KBM-7 (cell line): ENCODE measurements at places on chromosomes 3 and 15.

GRCh38 chr15:55823191-55823670, 80.3 kb upstream of the PRTG start:
- peak; percentile 15 for DNase-seq

DNA sequence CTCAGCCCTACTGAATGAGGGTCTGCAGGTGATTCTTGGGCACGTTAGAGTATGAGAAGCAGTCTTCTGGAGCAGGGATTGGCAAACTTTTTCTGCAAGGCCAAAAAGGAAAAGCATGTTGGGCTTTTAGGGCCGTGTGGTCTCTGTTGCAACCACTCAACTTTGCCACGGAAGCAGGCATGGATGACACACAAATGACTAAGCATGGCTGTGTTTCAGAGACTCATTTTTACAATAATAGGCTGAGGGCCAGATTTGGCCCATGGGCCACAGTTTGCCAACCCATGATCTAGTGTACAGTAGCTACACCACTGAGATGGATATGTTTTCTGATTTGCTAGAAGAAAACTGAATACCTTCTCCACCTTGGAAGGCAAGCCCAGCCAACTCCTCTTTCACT, 66.1 kb upstream of the PRICKLE2 start:
- DNase-seq: no peak

- DNase-seq: no peak
Measured at GRCh38 chr3:51691949-51692348, 14.9 kb upstream of the GRM2 start.

DNA sequence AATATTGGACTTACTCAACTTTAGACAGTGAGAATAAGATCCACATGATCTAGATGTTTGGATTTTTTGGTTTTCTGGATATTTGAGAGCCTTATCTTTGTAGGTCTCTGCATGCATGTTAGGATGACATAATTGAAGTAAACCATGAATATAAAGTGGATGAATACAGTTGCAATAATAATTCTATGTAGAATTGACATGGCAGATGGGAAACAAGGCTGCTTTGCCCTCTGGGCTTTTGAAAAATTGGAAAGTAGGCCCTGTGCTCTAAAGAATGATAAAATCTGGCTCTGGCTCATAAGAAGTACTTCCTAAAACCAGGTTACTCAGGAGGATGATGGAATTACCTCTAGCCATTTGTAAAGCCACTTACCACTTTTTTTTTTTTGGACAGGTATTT, 86.9 kb downstream of the ZNF609 start:
- DNase-seq: no peak

GRCh38 chr15:97461226-97461625, 499.3 kb upstream of the ARRDC4 start:
- no peak for DNase-seq

DNA sequence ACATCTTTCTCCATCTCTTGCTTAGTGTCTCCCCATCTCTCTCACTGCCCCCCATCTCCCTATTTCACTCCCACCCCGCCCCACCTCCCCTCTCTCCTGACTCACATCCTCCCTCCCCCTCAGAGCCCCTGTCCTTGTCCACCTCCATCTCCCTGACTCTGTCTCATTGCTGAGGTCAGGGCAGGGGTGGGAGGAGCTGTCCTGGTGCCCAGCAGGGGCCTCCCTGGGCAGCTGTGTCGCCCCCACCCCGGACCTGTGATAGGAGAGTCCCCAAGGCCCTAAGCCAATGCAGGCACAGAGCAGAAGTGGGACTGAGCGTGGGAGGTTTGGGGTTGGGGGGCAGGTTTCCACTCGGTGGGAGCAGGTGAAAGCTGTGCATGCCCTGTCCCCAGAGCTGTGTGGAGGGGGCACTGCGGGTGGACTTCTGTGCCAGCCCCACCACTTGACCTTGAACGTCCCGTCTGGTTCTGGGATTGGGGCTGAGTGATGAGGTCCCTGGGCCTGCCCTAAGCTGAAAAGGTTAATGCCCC, 210.8 kb downstream of the TBC1D2B start:
- DNase-seq: no peak

- no peak for DNase-seq
Measured at GRCh38 chr3:36648241-36649034, 115.9 kb downstream of the DCLK3 start.

- no peak for DNase-seq
Measured at GRCh38 chr15:100101426-100102089, 240.2 kb downstream of the ADAMTS17 start.

DNA sequence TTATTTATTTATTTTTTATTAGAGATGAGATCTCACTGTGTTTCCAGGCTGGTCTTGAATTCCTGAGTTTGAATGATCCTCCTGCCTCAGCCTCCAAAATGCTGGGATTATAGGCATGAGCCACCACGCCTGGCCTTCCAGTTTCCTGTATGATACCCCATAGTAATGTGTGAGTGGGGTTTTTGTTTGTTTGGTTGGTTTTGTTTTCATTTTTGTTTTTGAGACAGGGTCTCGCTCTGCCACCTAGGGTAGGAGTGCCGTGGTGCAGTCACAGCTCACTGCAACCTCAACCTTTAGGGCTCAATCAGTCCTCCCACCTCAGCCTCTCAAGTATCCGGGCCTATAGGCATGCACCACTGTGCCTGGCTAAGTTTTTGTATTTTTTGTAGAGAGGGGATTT, 30.9 kb downstream of the GOLM2 start:
- DNase-seq: no peak

DNA sequence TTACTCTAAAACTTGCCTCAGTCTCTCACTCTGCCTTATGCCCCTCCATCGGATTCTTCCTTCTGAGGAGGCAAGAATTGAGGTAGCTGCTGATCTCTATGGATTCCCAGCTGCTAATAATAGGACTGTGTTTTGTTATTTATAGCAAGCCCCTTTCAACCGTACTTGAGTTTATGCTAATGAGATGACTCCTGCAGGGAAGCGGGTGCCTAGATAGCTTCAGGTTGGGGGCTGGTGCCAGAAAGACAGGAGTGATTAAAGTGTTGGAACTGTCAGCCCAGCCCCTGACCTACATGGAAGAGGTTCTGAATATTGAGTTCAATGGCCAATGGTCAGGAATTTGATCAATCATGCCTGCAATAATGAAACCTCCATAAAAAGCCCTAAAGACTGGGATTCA, 21.8 kb upstream of the LIMD1 start:
- DNase-seq: no peak

GRCh38 chr3:45676325-45677032, 12.7 kb upstream of the SACM1L start:
- peak; percentile 49 for DNase-seq

- no peak for DNase-seq
Measured at GRCh38 chr15:26134152-26134551, 271.0 kb upstream of the ATP10A start.

GRCh38 chr3:10417847-10418246, 87.5 kb downstream of the ATP2B2 start:
- peak; percentile 18 for DNase-seq

GRCh38 chr3:8652324-8652987, 7.9 kb upstream of the SSUH2 start:
- no peak for DNase-seq

GRCh38 chr3:144141074-144141473, 169.5 kb downstream of the DIPK2A start:
- DNase-seq: no peak

GRCh38 chr3:108388136-108389132, 92.1 kb downstream of the HHLA2 start:
- no peak for DNase-seq

GRCh38 chr3:27930052-27930602, 208.0 kb upstream of the EOMES start:
- DNase-seq: no peak

DNA sequence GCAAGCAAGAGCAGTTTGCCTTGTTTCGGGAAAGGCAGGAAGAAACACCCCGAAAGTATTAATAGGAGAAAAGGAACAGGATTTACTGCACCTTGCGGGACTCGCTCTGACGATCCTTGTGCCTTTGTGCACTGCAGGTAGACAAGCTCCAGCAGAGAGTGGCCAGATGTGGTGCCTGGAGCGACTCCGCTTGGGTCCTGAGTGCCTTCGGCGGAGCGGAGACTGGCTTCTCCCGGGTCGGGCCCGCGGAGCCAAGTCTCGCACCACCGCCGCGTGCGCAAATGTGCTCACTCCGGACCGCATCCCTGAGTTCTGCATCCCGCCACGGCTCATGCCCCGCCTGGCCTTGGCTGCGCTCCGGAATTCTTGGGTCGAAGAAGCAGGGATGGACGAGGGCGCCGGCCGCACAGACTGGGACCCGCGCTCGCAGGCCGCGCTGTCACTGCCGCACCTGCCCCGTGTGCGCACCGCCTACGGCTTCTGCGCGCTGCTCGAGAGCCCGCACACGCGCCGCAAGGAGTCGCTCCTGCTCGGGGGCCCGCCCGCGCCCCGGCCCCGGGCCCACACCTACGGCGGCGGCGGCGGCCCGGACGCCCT, 769 bp downstream of the C2CD4A start:
- no peak for DNase-seq

DNA sequence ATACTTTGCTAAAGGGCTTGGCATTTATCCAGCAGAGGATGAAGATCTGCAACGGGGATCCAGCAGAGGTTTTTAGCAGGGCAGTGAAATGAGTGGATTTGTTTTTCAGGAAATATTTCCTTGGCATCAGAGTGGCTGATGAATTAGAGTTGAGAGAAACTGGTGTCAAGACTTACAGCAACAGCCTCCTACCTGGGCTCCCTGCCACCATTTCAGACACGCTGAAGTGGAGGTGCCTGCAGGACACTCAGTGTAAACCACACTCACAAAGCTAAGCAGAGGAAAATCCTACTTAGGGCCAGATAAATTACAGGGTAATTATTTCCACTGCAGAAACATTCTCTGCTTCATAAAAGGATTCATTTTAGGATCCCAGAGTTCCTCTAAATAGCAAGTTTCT, 519.7 kb downstream of the FGF12 start:
- no peak for DNase-seq

DNA sequence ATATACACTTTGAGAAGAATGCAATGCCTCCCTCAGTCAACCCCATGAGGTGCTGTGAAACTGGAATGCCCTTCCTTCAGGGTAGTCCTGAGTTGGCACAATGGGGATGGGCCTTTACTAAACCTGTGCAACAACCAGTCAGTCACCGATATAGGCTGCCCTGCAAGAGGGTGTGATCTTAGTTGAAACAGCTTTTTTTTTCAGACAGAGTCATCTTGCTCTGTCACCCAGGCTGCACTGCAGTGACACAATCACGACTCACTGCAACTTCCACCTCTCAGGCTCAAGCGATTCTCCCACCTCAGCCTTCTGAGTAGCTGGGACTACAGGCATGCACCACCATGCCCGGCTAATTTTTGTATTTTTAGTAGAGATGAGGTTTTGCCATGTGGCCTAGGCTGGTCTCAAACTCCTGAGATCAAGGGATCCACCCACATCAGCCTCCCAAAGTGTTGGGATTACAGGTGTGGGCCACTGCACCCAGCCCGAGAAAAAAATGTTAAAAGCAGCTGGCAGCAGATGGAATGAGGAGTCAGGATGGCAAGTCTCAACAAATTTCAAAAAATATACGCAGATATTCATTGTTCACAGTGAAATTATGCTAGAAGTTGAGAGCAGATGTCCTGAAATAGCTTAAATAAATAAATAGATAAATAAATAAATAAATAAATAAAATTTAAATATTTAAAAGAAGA, 31.8 kb downstream of the MYO5A start:
- DNase-seq: no peak

- DNase-seq: no peak
Measured at GRCh38 chr15:44101944-44102343, 93.1 kb downstream of the FRMD5 start.

- DNase-seq: no peak
Measured at GRCh38 chr3:80000022-80000421, 232.2 kb upstream of the ROBO1 start.

DNA sequence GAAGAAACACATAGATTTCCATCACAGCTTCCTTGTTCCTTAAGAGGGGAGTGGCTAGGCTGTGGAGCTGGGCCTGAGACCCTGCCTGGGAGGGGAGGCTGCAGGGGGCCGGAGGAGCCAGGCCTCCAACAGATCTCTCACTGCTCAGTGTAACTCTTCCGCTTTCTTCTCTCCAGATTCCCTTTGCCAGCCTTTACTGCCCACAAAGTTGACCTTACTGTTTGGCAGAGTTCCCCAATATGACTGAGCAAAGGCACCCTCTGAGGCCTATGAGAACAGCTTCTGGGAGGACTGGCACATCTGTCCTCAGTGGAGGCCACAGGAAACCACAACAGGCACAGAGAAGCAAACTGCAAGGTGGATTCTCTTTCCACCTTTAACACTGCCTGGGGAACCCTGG, 38.1 kb downstream of the SLCO2A1 start:
- DNase-seq: peak; percentile 82

DNA sequence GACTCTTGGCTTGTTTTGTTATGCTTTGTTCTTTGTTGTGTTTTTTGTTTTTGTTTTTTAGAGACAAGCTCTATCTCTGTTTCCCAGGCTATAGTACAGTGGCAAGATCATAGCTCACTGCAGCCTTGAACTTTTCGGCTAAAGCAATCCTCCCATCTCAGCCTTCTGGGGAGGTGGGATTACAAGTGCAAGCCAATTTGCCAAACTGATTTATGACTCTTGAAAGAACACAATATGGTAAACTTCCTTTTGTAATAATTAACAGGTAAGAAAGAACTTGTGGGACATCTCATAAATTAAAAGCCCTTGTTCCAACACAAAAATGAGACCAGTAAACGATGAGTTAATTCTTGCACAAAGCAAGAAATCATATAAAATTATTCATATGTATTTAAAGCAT, 476.3 kb downstream of the MAGI1 start:
- DNase-seq: no peak

GRCh38 chr15:73779974-73780373, 26.8 kb upstream of the INSYN1 start:
- no peak for DNase-seq

DNA sequence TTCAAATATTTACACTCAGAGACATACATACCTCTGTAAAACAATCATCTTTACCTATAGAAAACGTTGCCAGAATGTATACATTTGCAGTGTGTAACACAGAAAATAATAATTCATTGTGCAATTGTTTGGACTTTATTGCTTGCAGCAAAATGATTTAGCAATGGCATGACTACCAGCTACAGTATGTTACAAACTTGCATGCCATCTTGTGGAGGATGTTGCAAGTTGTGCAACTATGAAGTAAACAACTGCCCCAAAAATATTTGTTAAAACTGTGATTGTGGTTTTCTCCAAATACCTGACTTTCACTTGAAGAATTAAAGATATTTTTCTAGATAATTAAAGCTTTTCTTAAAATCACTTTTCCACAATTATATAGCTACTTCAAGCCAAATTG, 27.1 kb upstream of the C3orf49 start:
- no peak for DNase-seq

GRCh38 chr3:129543999-129544398, 1.0 kb downstream of the H1-8 start:
- DNase-seq: no peak

DNA sequence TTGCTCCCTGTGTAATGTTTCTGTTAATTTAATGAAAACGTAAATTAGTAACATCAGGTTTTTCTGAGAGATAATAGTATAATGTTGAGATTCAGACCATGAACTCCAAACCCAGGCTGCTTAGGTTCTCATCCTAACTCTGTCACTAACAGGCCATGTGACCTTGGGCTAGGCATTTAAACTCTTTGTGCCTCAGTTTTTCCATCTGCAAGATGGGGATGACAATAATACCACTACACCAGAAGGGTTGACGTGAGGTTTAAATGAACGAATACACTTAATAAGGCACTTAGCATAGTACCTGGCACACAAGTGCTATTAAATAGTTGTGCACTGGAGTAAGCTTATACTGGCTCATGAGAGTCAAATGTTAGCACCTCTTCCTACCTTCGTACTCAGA, 370.8 kb downstream of the MAGI1 start:
- no peak for DNase-seq
